ENCODE measurements at places on chromosomes 12 and 14.

DNA sequence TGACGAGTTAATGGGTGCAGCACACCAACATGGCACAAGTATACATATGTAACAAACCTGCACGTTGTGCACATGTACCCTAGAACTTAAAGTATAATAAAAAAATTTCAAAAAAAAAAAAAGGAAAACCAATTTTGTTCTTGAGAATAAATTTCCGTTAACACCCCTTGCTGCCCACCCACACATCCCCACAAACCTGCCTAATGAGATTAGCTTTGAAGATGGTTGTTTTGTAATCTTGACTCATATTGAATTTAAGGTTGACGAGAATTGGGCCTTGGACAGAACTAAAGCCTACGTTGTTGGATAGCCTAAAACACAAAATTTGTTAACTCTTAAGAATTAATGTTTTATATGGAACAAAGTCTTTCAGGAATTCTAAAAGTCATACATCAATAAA lies 52.9 kb downstream of the SYT1 start:
- no peak for DNase-seq

DNA sequence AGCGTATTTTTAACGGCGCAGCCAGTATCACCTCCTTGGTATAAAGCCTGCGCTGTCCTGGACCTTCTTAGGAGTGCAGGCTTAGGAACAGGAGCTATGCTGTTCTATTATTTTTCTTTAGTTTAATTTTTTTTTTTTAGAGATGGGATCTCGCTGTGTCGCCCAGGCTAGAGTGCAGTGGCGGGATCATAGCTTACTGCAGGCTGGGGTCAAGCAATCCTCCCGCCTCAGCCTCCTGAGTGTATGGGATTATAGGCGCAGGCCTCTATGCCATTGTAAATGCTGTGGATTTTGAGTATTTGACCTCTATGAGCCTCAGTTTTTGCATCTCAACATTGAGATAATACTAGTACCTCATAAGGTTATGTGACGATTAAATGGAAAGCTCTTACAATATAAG lies 4.1 kb downstream of the OR10AD1 start:
- DNase-seq = no peak

DNA sequence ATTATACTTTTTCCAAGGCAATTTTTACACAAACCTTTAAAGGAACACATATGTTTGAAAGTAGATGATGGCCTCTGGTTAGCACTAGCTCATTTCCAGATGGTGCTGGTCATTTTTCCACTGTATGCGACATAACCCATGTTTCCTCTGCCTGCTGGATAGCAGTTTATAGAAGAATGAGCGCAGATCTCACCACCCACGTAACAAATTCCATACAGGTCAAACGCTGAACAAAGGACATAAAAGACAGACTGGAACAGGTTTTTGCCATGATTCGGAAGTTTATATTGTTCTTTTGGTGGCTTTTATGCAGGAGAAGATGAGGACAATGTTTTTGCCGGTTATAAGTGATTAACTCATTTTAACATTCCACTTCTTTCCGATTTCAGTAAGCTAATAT lies 30.7 kb downstream of the PPP1R36 start:
- no peak for DNase-seq

DNA sequence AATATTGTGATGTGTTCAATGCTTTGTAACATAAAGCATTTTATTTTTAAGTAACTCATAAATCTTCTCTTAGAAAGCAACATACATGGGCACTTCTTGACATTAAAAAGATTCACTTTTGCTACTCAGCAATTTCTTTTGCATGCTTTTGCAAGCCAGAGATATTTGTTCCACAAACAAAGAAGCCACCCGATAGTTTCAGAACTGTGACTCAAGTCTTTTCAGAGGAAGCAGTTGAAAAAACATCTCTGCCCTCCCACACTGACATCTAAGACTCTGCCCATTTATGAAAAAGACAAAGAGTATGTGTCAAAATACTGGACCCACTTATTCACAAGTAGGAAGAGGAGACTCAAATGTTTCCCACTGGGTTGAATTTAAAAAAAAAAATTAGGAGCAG lies 7.5 kb downstream of the APPL2 start:
- DNase-seq = no peak

- DNase-seq = no peak
Measured at GRCh38 chr12:93151079-93151762, 222.1 kb upstream of the EEA1 start.

DNA sequence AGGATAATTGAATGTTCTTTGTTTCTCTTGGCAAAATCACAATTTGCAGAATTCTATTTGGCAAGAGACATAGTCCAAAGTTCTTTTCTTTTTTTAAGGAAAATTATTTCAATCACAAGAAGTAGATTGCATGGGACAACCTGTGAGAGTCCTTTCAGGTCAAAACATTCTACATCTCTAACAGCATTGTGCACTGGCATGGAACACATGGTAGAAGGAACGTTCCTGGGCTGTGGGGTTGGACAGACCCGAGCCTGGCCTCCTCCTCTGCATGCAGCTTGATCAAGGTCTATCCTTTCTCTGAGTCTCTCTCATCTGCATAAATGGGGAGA lies 88.6 kb upstream of the CPSF6 start:
- no peak for DNase-seq

DNA sequence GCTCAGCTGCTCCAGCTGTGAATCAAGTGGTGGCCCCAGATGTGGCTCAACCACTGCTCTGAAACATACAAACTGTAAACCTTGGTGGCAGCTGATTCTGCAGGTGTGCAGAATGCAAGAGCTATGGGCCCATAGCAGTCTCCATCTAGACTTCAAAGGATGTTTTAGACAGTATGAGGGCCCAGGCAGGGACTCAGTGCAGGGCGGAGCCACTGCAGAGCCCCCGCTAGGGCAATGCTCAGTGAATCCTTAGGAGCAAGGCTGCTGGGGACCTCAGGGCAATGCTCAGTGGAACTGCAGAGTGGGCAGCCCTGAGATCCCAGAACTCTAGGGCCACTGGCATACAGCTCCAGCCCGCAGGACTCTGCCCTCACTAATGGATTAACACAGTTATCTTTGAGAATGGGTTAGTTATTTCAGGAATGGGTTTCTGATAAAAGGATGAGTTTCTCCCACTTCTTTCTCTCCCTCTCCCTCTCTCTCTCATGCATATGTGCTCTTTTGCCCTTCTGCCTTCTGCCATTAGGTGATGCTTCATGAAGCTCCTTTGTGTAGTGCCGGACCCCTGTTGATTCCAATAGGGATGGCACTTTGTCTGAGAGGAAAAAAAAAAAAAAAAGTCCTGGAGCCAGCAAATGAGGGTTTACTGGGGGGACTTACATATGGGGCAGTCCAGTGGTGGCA lies 48.4 kb upstream of the JDP2 start:
- no peak for DNase-seq

- no peak for DNase-seq
Measured at GRCh38 chr12:110657747-110658146, 31.2 kb downstream of the HVCN1 start.

GRCh38 chr12:21852251-21852650 lies 77.7 kb upstream of the KCNJ8 start:
- no peak for DNase-seq

GRCh38 chr12:41619705-41620104 lies 431.6 kb downstream of the PDZRN4 start:
- no peak for DNase-seq

DNA sequence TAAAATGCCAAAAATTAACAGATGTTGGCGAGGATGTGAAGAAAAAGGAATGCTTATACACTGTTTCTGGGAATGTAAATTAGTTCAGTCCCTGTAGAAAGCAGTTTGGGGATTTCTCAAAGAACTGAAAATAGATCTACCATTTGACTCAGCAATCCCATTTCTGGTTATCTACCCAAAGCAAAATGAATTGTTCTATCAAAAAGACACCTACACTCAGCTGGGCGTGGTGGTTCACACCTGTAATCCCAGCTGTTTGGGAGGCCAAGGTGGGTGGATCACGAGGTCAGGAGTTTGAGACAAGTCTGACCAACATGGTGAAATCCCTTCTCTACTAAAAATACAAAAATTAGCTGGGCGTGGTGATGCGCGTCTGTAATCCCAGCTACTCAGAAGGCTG lies 279.3 kb upstream of the PDE3A start:
- DNase-seq = no peak

- DNase-seq = no peak
Measured at GRCh38 chr14:92093320-92093719, 13.1 kb downstream of the ATXN3 start.

DNA sequence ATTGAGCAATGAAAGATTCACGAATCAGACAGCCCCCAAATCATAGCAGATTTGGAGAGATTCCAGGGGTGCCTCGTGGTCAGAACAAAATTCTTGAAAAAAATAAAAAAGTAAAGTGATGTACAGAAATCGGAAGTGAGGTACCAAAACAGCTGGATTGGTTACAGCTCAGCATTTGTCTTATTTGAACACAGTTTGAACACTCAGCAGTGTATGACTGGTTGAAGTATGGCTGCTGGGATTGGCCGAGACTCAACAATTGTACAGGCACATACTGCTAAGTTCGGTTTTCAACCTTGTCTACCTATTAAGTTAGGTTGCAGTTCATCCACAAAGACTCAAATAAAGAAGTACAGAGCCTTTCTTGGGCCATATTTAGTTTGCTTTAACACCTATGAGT lies 865.4 kb upstream of the TMEM132C start:
- no peak for DNase-seq

DNA sequence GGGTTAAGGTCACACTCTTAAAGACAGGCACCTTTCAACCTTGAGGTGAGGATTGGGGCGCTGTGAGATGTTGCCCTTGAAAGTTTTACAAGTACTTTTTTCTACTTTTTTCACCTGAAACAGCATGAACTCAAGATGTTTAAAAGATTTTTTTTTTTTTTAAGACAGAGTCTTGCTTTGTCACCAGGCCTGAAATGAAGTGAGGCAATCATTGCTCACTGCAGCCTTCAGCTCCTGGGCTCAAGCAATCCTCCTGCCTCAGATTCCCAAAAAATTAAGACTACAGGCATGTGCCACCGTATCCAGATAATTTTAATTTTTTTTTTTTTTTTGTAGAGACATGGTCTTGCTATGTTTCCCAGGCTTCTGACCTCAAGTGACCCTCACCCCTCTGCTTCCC lies 243.9 kb downstream of the DIO2 start:
- DNase-seq = no peak

- peak; percentile 72 for DNase-seq
Measured at GRCh38 chr12:76878899-76879709, at the start of gene CSRP2. Gene CSRP2, minus strand, starts transcription at chr12:76879019. Its CDS starts 12,759 bp downstream, at chr12:76866260.

GRCh38 chr14:19775587-19775986 lies 2.3 kb downstream of the OR4M1 start:
- no peak for DNase-seq

GRCh38 chr12:80293347-80293746 lies 150.7 kb upstream of the PTPRQ start:
- DNase-seq = peak; percentile 4

GRCh38 chr12:40156021-40156764 lies 50.3 kb upstream of the SLC2A13 start:
- DNase-seq = no peak

- no peak for DNase-seq
Measured at GRCh38 chr12:3236345-3237187, 159.4 kb downstream of the TSPAN9 start.

DNA sequence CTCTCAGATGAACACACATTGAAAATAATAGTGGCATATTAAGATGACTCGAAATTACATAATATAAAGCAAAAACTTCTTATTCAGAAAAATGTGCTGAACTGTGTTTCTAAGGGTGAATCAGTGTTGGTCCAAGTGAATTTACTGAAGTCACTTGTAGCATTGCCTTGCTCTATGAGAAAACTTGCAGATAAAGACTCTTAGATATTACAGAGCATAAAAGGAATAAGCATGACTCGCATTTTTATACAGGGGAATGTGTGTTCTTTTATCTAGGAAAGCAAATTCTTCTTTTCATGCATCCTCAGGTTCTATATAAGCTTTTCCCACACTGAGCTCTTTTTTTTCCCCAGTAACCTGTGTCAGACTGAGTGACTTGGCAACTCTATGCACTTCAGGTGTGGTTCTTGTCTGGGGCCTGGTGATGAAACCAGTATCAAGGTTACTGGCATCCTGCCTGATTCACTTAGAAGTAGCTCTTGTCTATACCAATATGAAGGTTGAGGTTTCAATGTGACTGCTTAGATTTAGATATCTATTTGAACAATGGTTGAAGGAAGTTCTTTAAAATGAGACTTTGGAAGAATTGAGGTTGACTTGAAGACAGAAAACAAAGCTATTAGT lies 76.1 kb downstream of the OTOGL start:
- no peak for DNase-seq

GRCh38 chr12:132624910-132625630 lies 6.5 kb downstream of the P2RX2 start:
- no peak for DNase-seq

DNA sequence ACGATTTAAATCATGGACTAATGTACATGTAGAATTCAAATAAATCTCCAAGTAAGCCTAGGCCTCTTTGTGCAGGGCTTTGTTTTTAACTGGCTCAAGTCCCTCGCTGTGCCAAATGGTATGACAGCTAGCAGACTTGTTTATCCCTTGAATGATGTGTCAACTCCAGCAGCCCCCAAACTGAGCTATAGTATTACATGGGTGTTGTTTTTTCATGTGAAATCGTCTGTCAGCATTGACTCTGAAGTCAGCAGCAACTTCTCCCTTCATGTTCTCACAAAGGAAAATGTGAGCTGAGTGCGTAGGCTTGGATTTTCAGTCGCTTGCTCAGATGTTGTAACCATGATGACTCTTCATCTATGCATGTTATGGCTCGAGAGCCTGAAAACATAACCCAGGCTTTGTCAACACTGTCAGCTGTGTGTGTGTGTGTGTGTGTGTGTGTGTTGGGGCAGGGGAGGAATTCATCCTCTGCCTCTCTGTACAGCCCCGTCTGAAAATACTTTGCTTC lies 73.3 kb downstream of the PTHLH start:
- no peak for DNase-seq

DNA sequence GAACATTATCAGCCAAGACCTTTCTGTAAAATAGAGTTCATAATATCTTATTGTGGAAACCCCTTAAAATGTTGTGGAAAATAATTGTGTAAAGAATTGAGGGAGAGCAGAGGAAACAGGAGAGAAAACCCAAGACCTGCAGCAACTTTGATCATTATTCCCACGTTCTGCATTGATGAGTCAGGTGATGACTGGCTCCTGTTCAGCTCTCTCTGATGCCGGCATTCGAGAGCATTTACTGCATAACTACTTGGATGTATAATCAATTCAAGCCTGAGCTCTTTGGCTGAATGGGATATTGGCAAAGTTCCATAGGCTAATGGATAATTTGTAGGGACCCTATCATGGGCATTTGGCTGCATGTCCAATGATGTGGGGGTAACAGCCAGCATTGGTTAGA lies 176.3 kb upstream of the ARID2 start:
- no peak for DNase-seq

DNA sequence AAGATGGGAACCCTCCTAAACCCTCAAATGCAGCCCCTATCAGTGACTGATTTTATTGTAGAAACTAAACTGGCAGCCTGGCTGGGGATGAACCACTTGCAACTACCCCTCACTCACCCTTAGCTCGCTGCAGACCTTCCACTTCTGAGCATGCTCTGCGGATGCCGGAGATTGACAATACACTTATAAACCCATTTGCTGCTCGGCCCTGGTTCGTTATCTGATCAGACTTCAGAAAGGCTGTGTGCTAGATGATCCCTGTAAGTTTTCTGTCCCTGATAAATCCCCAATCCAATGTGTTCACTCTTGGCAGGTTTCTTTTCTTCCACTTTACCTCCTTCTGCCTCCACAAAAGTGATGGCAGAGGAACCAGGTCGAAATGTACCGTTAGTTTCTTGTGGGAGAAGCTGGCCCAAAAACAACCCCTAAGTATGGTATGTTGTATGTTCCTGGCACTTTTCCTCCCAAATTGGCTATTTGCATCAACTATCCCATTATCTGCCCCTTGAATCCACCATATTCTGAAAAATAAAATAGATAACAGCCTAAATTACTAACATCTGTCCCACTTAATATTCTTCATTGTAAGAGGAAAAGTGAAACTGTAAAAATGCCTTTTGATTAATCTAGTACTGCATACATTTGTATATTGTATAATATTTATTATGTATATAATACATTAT lies 18.8 kb downstream of the RPH3A start:
- DNase-seq = no peak
